Stimulated activated CD8-positive, alpha-beta memory T cell treated with anti-CD3 and anti-CD28 coated beads, Interleukin-15, amount 100 ng/mL, for 1 hour (primary cell): ENCODE measurements at places on chromosomes 13 and 19.

GRCh38 chr13:29594710-29595379, 643 bp downstream of the SLC7A1 start:
- DNase-seq = peak; percentile 31

- DNase-seq = no peak
Observed at GRCh38 chr13:76637641-76638141, 248.5 kb downstream of the KCTD12 start.

DNA sequence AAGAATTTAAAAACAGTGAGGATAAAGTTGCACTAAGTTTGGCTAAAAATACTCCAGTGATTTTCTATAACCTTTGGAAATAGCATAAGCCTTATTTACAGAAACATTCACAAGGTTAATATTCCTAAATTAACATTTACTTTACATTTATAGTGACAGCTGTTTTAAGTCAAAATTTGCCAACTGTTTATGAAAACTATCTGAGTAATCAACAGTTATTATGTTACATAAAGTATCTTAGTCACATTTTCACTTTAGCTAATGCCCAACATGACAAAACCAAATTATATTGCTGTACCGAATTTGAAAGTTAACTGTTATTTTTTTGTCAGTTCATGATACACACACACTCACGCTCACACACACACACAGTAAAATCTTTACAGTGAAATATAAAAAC, 1.2 kb downstream of the TNFRSF19 start:
- no peak for DNase-seq

DNA sequence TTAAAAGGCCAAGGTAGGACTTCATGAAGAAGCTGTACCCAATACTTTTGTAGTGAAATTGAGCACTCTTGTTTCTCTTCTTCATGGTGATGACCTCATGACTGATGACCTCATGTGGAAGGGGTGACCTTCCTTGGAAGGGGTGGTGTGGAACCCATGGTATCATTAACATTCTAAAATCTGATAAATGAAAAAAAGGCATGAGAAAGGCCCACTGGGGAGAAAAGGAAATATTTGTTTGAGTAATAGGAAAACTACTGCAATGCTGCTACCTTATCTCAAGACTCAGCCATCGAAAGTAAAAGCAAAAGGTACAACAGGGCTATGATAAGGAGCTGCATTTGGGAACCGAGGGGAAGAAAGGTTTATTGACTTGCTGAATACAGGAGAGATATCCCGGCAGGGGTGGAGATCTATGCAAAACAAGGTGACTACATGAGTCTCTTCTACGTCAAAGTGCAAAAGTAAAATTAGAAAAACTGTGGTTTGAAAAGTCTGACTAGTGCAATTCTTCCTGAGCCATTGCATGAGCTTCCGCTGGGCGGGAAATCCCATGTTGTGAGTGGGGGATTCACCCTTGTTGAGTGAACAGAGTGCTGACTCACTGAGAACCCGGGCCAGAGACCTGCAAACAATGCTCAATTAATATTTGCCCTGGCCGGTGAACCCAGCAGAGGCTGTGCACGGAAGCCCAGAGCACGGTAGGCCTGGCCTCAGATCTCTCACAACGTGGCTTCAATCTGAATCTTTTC, 138.9 kb upstream of the RFC3 start:
- peak; percentile 12 for DNase-seq

DNA sequence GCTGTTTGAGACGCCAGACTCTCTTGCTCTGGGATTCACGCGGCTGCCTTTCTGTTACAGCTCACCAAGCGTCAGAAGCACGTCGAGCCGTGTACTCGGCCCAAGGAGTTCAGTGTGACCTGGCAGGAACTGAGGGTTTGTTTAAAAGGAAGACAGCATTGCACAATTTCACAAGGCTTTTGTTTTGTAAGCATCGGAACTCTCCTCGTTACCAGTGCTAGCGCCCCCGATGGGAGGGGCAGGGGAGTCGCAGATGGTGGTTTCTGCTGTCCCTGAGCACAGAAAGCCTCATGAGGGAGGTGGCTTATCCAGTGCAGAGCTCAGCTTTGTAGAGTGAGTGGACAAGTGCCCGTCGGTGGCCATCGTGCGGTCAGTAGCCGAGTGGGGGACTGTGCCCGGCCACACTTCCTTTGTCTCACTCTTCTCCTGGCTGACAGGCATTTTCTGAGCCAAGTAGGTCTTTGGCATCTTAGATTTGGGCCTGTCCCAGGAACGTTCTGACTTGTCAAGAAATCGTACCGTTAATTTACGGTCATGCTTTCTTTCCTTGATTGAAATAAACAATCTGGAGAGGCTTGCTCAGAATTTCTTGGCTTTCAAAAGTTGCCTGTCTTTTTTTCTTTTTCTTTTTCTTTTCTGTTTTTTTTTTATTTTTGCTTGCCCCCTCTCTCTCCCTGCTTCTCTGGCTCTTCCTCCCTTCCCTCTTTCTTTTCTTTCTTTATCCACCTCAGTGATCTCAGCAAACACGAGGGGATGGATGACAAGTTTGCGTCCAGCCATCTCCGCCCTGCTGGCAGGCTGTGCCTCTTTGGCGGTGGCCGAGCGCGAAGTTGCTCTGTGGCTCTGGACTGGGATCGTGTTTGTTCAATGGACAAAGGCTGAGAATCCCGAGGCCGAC, 7.7 kb downstream of the KDM4B start:
- DNase-seq = no peak

DNA sequence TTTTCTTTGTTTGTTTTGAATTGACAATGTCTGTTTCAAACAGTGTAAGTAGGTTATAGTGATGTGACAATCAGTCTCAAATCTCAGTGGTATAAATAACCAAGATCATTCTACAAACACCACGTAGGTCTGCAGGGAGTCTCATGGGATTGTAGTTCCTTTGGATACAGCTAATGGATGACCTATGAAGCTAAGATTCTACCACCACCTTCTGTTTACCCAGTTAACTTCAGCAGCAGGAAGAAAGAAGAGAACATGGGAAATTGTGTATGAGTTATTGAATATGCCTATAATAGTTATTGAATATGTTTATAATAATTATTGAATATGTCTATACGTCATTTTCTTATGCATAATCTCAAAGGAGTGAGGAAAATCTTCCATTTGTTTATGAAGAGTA, 63.9 kb upstream of the SLITRK5 start:
- no peak for DNase-seq

DNA sequence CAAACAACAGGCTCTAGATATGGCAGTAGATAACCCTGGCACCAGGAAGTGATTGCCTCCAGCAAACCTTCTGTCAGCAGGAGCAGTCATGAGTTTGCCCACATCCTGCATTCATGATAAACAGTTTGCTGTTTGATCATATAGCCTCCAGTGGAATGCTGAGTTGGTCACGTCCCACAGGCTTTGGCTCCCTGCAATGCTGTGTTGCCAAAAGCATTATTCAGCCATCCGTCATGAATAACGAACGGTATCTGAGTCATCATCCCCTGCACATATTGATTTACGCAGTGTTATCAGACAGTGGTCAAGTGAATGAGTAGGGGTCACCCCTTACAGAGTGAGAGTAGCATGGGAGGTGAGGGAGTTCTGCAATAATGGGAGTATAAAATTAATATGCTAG, 21.9 kb upstream of the ZNF432 start:
- DNase-seq = no peak

GRCh38 chr13:31385540-31385939, 185.8 kb downstream of the B3GLCT start:
- no peak for DNase-seq
